Neural crest cell (in vitro differentiated cells): ENCODE measurements at places on chromosomes 5 and 9. TPM values are rescaled to one million over a fixed set of nuclear protein-coding genes. Genes with fewer than 3 reads are reported as not detected.

OLFML2A gene
- total RNA-seq, result 0.09 and 0.14 TPM in 2 replicates

CNTNAP3 gene
- total RNA-seq, result 5.4 and 6.0 TPM in 2 replicates

MZB1 gene
- 0.25 and 0.30 TPM in 2 replicates for total RNA-seq

HTR1A gene
- total RNA-seq, result not detected in 2 replicates

BTNL9 gene
- not detected in 2 replicates for total RNA-seq

SYK gene
- total RNA-seq, result 0.98 and 1.4 TPM in 2 replicates

FGF10 gene
- total RNA-seq, result 3.8 and 4.5 TPM in 2 replicates

DNA sequence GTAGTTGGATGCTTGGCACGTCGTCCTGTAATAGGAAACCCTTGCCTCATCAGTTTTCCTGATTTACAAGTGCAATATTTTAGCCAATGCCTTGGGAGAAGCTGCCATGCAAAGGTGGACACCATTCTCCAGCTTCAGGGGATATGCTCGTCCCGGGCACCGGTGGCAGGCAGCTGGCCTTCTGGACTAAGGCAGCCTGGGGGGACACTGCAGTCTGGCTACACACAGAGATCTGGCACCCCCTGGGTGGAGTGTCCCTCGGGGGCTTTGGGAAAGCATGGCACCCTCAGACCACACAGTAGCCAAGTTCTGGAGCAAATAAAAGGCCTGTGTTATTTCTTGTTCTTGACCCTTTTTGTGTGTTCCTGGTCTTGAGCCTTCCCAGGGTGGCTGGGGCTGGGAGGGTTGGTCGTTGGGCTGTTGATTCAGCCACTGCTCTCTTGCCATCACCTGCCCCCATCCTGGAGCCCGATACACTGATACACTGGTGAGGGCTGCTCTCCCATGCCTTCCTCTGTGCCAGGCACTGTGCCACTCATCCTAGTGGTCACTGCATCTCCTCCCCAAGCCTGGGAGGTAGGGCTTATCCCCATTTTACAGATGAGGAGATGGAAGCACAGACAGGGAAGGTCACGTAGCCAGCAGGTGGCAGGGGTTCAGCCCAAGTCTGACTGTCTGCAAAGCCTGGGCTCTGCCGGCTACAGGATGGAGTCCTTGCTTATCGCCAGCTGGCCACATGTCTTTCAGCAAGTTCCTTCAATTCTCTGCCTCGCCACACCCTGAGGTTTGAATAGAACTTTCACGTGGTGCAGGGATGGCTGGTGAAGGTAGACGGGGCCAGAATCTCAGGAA lies 134.1 kb downstream of the RGS3 start:
- no peaks in the 10 kb centered on the region for H3K27me3 ChIP-seq
- H3K36me3 ChIP-seq, result peaks cover 7% of the 10 kb centered on the region
- H3K27ac ChIP-seq, result peak overlapping the region; percentile 50
- peaks cover 64% of the 10 kb centered on the region for H3K4me1 ChIP-seq
- H3K4me3 ChIP-seq, result peak overlapping the region; percentile 15
- no peak for DNase-seq

- H3K4me1 ChIP-seq, result no peaks in the 10 kb centered on the region
- H3K4me3 ChIP-seq, result no peak overlapping the region
- no peaks in the 10 kb centered on the region for H3K27me3 ChIP-seq
- H3K27ac ChIP-seq, result no peak overlapping the region
Observed at GRCh38 chr9:26158631-26159150, 480.4 kb upstream of the TUSC1 start.

DNA sequence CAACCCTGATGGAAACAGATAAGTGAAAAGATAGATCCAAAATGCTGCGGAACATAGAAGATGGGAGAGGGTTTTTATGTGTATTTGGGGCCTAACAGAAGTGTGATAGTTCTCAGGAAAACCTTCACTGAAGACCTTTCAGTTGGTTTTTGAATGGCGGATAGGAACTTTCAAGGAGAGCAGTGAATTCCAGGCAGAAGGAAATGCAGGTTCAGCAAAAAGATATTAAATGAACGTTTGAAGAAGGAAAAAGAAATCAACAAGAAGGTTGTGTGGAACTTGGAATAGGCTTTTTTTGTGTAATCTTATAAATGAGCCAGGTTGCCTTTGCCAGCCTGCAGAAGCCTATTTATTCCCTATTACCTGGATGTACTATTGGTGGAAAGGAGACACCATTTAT lies 2.1 kb downstream of the PPIP5K2 start:
- peaks cover 31% of the 10 kb centered on the region for H3K4me1 ChIP-seq
- no peak for DNase-seq
- H3K36me3 ChIP-seq, result no peaks in the 10 kb centered on the region
- no peak overlapping the region for H3K27ac ChIP-seq
- H3K4me3 ChIP-seq, result peak overlapping the region; percentile 55
- no peaks in the 10 kb centered on the region for H3K27me3 ChIP-seq

GRCh38 chr9:120507936-120508510 lies 71.9 kb downstream of the CDK5RAP2 start:
- H3K4me3 ChIP-seq, result no peak overlapping the region
- H3K27ac ChIP-seq, result no peak overlapping the region
- no peak for DNase-seq
- peaks cover 79% of the 10 kb centered on the region for H3K36me3 ChIP-seq
- H3K4me1 ChIP-seq, result peaks cover 5% of the 10 kb centered on the region
- no peaks in the 10 kb centered on the region for H3K27me3 ChIP-seq

DNA sequence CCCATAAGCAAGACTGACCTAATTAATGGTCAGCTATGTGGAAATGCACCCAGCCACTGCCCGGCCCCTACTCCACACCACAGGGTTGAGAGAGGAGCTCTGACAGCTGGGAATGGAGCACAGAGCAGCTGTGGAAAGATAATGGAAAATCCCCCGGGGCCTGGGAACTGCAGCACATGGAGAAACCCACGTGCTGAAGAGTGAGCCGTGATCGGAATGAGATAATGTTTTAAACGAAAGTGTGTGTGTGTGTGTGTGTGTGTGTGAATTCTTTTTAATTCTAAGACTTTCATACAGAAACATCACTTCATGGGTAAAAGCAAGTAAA lies 13.1 kb upstream of the SLC12A7 start:
- peaks cover 5% of the 10 kb centered on the region for H3K4me1 ChIP-seq
- no peaks in the 10 kb centered on the region for H3K36me3 ChIP-seq
- H3K27me3 ChIP-seq, result no peaks in the 10 kb centered on the region
- H3K27ac ChIP-seq, result no peak overlapping the region
- no peak overlapping the region for H3K4me3 ChIP-seq
- DNase-seq, result no peak

GRCh38 chr9:38355115-38355514 lies 37.4 kb upstream of the ALDH1B1 start:
- no peaks in the 10 kb centered on the region for H3K36me3 ChIP-seq
- no peaks in the 10 kb centered on the region for H3K27me3 ChIP-seq
- peaks cover 24% of the 10 kb centered on the region for H3K4me1 ChIP-seq
- no peak overlapping the region for H3K27ac ChIP-seq
- no peak for DNase-seq

GRCh38 chr9:121300283-121301119 lies 32.5 kb downstream of the GSN start:
- H3K27me3 ChIP-seq, result peaks cover 8% of the 10 kb centered on the region
- no peaks in the 10 kb centered on the region for H3K36me3 ChIP-seq
- peak overlapping the region; percentile 70 for H3K27ac ChIP-seq
- peaks cover 39% of the 10 kb centered on the region for H3K4me1 ChIP-seq

DNA sequence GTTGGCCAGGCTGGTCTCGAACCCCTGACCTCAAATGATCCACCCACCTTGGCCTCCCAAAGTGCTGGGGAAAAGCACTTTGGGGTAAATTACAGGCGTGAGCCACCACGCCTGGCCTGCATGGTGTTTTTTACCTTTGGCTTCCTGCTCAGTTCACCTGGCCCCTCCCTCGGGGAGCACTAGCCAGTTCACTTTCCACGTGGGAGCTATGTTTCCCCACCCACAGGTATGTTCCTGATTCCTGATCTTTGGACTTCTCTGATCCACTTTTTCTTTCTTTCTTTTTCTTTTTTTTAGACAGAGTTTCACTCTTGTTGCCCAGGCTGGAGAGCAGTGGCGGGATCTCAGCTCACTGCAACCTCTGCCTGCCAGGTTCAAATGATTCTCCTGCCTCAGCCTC lies 15.8 kb downstream of the DAB2IP start:
- H3K36me3 ChIP-seq, result peaks cover 30% of the 10 kb centered on the region
- no peak overlapping the region for H3K27ac ChIP-seq

GRCh38 chr5:6081727-6082210 lies 296.6 kb downstream of the MED10 start:
- no peak for DNase-seq
- H3K36me3 ChIP-seq, result no peaks in the 10 kb centered on the region
- no peaks in the 10 kb centered on the region for H3K4me1 ChIP-seq
- H3K27ac ChIP-seq, result no peak overlapping the region

- no peaks in the 10 kb centered on the region for H3K27me3 ChIP-seq
- H3K4me3 ChIP-seq, result no peak overlapping the region
- no peaks in the 10 kb centered on the region for H3K36me3 ChIP-seq
- no peak for DNase-seq
Observed at GRCh38 chr9:38761999-38762398, 42.1 kb upstream of the FAM240B start.

GRCh38 chr5:44869928-44870327 lies 61.2 kb downstream of the MRPS30 start:
- DNase-seq, result no peak
- no peak overlapping the region for H3K27ac ChIP-seq
- no peaks in the 10 kb centered on the region for H3K27me3 ChIP-seq
- H3K4me1 ChIP-seq, result no peaks in the 10 kb centered on the region
- H3K36me3 ChIP-seq, result no peaks in the 10 kb centered on the region

DNA sequence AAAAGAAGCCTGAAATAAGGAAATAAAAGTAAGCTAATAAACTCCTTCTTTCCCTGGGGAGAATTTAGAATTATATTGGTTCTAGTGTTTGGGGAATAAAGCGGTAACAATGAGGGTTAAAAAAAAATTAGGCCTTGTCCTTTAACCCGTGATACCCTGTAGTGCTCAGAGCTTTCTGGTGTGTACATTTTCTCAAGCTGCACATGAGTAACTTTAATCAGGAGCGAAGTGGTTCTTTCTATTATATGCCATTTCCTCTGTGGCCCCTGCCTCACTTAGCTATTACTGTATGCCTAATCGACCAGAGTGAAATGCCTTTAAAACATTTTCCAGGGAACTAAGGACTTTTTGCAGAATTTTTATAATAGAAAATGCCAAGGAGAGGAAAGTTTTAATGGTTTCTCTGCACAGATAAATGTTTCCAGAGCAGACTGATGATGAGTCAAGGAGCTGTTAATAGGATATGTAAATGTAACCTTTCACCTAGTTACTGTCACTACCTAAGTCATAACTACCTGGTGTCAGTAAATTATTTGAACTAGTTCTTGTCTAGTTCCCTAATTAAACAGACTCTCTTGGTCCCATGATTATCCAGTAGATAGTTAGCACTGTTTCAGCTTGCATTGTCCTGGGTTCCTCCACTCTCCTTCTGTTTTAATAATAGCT lies 7.6 kb downstream of the PAM start:
- no peaks in the 10 kb centered on the region for H3K27me3 ChIP-seq
- H3K36me3 ChIP-seq, result peaks cover 3% of the 10 kb centered on the region
- H3K4me3 ChIP-seq, result no peak overlapping the region

- H3K4me3 ChIP-seq, result no peak overlapping the region
- H3K27me3 ChIP-seq, result no peaks in the 10 kb centered on the region
- DNase-seq, result no peak
Observed at GRCh38 chr5:80809451-80809850, 150.7 kb upstream of the RASGRF2 start.

- no peaks in the 10 kb centered on the region for H3K4me1 ChIP-seq
- no peak overlapping the region for H3K27ac ChIP-seq
- H3K4me3 ChIP-seq, result no peak overlapping the region
- DNase-seq, result no peak
- H3K27me3 ChIP-seq, result no peaks in the 10 kb centered on the region
Observed at GRCh38 chr5:165161204-165161603, 1655.8 kb downstream of the MAT2B start.

- peak overlapping the region; percentile 97 for H3K4me3 ChIP-seq
- H3K36me3 ChIP-seq, result peaks cover 10% of the 10 kb centered on the region
- DNase-seq, result peak; percentile 35
- peaks cover 3% of the 10 kb centered on the region for H3K27me3 ChIP-seq
- peak overlapping the region; percentile 96 for H3K27ac ChIP-seq
Observed at GRCh38 chr9:111661802-111662521, 557 bp downstream of the GNG10 start.
